NCI-H748 treated with DMSO at 0.1 percent for 48 hours (cell line): ENCODE measurements at places on chromosomes 2 and 18.
A peak's percentile ranks its signal among the peaks of the same experiment; 100 is the strongest.

DNA sequence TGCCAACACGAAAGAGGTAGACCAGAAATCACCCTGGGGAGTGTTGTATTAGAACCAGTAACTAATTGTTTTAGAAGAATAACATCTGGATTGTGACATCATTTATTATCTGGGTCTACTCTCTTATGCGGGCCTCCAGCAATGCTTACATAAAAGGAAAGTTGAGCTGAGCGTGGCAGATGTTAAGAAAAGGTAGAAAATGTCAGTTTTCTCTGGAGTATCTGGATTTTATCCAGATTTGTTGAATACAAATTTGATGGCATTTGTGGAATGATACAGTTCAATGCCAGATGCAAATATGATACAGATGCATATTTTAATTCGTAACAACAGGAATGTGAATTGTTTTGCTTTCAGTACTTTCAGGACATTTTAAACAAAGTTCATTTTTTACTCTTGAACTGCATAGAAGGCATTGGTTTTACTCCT, 90.3 kb downstream of the PRPF40A start:
- DNase-seq = no peak

DNA sequence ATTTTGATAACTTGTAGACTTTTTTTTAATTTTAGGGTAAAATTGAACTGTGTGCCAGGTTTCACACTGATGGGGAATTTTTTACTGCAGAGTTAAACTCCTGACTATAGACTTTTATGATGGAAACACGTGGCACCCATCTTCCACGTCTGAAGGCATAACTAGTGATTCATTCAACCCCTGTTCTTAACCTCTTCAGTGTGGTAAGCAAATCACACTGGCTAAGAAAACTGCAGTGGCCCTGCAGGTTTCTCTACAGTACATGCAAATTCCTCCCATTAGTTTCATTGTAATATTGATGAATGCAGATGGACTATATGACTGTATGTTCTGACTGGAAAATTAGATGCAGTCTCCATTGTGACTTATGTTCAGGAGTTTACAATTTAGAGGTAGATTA, 47.2 kb downstream of the SMAD4 start:
- no peak for DNase-seq

GRCh38 chr2:196169516-196169915, 1.9 kb downstream of the STK17B start:
- DNase-seq = no peak

GRCh38 chr2:224532441-224532840, 52.7 kb downstream of the CUL3 start:
- no peak for DNase-seq

DNA sequence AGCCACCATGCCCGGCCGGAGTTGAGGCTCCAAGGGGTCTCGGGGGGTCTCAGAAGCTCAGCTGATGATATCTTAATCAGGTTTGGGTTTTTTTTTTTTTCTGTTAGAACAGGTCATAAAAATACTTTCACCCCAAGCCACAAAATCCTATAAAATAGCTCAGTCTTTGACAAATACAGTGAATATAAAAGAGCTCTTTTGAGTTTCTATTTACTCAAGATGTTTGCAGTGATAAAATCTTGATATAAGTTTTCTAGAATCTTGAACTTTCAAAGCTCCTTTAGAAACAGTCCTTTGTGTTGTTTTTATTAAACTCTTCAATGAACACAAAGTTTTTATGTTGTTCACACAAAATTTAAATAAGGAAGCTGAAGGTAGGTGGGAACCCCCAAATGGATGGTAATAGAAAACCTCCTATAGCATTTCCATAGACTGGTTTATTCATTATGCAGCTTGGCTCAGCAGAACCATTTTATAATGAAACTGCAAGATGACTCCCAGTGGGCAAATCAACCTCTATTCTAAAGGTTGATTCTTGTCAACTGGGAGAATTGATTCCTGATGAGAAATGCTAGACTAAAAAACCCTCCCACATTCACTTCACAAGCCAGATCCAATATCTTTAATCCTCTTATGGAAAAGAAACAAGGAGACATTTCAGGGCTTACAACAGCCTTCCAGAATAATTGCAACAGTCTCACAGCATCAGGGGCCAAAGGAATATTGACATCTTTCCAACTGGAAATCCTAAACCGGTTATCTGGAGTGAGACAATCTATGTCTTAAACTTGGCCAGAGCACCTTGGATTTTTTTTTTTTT, 13.6 kb upstream of the NARS1 start:
- no peak for DNase-seq

GRCh38 chr2:13558368-13558767, 841.6 kb downstream of the TRIB2 start:
- no peak for DNase-seq

DNA sequence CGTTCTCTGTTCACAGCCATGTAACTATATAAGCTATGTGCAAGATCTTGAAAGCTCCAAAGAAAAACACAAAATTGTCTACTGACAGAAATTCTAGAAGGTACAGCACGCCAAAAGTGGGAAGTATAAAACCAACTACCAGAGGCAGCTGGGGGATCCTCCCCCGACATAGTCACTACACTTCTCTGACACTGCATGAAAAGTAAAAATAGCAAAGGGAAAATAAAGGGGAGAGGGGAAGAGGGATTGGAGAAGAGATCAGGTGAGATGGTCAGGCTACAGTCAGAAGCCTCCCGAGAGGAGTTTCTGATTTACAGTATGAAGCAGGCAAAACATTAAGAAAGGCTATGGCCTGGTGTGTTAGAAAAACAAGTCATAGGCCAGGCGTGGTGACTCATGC, 39.8 kb upstream of the PCBP1 start:
- DNase-seq = no peak

DNA sequence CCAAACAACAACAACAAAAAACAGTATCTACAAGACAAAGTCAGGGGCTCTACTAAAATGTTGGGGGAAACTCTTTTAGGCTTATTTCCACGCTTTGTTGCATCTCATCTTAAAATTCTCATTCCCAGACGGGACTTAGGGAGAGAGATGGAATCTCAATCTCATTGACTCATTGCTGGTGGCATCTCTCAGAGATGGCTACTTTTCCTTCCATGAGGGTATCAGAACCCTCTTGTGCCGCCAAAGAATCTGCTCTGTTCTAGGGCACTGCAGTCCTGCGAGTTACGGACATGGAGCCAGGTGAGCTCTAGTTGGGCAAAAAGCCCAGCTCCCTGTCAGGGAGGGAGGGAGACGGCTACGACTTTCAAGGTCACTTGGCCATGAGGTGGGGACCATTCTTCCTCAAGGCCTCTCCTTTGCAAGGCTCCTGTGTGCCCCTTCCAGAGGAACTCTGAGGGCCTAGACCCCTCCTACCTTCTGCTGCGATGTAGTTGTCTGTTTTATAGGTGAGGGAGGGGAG, 68.0 kb downstream of the MYCN start:
- DNase-seq = no peak

GRCh38 chr18:53380063-53380639, 844.3 kb downstream of the MBD2 start:
- DNase-seq = peak; percentile 53

DNA sequence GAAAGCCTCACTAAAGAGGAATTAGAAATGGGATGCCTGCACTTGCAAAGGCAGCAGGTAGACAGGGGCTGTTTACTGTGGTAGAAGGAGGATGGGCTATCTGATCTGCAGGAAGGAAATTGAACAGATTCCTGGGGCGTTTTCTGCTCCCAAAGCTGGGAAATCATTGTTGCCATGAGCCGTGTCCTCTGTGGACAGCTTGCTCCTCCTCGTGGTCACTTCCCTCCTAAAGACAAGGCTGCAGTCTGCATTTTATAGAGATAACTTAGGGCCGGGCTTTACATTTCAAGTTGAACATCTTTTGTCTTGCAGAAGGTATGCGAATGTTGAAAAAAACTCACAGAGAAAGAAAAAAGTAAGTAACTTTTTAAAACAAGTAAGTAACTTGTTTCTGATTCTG, 50.9 kb downstream of the DCDC2C start:
- DNase-seq = no peak

DNA sequence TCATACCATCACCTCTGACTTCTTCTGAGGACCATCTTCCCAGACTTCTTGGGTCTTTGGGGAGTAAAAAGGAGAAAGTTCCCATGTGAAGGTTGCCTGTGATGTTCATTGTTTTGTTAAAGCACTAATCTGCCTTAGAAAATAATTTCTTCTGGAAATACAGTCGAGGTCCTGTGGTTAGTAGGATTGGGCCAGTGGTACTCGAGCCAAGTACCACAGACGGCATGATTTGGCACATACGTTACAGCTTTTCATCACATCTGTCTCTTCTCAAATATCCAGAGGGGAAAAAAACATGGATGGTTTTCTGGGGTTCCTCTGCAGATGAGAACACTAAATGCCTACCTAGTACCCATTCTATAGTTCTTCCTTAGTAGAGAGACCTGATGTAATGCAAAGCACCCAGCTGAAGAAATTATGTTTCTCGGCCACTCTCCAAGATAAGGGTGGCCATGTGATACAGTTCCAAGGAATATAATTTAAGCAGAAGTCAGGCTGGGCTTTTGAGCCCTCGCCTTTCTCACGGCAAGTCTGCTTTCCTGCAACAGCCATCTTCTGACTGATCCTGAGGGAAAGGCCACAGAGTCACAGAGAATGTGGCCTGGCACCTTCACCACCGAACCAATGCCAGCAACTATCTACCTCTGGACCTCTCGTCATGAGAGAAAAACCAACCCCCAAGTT, 161.0 kb downstream of the RNF152 start:
- DNase-seq = no peak

DNA sequence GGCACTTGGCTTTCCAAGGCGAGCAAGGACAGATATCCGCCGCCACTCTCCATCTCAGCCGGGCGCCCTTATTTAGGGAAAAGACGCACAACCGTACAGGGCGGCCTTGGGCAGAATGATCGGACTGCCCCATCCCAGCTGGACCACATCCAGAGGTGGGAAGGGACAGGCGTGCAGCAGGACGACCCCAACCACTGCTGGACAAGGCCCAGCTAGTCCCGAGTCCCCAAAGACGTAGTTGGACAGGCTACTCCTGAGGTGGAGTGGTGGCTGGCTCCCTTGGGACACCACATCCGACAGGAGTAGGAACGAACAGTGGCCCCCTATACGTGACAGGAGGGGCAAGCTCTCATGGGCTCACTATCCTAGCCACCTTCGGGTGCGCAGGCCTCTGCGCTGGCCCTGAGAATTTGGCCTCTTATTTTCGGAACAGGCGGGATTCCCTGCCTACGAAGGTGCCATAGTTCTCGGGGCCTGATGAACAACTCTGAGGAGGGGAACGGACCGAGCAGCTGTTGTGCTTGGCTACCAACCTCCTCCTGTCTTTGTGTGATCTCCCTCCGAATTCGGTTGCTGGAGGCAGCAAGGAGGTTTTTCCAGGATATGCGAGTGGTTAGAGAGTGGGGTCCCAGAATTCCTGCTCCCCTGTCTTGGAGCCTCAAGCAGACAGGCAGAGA, 2.3 kb downstream of the FEV start:
- no peak for DNase-seq

DNA sequence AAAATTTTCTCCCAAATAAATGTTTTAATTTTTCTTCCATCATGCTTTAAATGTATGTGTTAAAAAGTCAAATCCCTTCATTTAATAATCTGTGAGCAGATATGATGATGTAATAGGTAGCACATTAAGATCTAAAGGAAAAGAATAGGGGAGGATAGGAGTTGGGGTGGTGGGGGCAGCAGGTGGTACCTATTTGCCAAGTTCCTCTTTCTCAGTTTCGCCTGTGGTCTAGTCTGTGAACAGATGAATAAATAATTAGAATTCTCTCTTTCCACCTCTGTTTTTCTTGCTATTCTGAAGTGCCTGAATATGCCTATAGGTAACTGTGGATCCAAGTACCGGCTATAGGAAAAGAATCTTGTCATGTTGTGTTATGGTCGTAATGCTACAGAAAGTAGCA, 152.5 kb downstream of the NRXN1 start:
- no peak for DNase-seq

DNA sequence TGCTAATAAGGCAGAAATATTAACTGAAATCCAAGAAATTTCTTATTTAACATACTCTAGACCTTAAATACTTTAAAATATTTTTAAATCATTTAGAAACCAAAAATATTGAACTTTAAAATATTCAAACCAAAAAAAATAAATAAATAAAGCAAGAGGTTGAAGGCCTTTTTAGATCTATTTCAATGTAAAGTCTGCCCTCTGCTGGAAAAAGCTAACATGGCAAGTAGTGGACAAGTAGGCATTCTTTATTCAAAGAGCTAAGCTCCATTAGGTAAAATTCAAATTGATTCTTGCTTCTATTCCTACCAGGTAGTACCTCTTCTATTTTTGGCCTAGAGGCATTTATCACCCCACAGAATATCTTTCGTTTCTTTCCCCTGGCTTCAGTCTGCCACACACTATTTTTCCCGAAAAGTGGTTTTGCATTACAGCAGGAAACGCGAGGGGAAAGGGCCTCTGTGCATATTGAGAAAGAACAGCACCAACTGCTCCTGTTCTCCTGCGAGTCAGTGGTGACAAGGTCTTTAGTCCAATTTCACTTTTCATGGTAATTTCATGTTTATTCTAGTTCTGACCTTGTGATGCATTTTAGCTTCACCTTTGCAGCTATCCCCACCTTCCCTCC, 20.4 kb downstream of the IFIH1 start:
- DNase-seq = peak; percentile 73

DNA sequence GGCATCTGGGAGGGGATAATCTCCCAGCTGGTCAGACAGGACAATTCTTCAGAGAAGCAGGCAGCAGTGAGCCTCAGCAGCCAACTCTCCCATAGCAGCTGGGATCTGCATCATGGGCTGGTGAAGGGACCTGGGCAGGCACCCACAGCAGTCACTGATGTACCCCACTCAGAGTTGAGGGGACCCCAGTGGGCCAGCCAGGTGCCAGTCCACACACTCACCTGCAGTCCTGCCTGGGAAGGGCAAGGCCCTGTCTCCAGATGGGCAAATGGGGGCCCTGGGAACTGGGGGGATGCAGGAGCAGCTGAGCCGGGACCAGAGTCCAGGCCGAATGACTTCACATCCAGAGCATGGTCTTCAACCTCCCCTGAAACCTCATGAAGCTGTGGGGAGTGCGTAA, 170.4 kb downstream of the ZFP36L2 start:
- no peak for DNase-seq
